ENCODE measurements at places on chromosomes 2 and 18.

- DNase-seq: no peak
Observed at GRCh38 chr2:234320066-234320465, 176.8 kb downstream of the ARL4C start.

- DNase-seq: no peak
Observed at GRCh38 chr2:237874585-237875161, 15.2 kb downstream of the RAMP1 start.

- DNase-seq: no peak
Observed at GRCh38 chr2:210459880-210460279, 16.7 kb downstream of the LANCL1 start.

GRCh38 chr2:39476524-39476923 lies 39.4 kb upstream of the MAP4K3 start:
- DNase-seq: no peak

GRCh38 chr2:112607680-112608438 lies 23.4 kb downstream of the CHCHD5 start:
- DNase-seq: no peak

Data from stimulated activated CD4-positive, alpha-beta T cell treated with anti-CD3 and anti-CD28 coated beads, TNF-alpha, amount 100 ng/mL, for 1 hour (primary cell).